Renal pelvis (tissue), 12 donors: ENCODE measurements at places on chromosomes 5 and 9. TPM values are rescaled to one million over a fixed set of nuclear protein-coding genes. Genes with fewer than 3 reads are reported as not detected.

GRCh38 chr5:151534350-151534749 is 56.8 kb downstream of the FAT2 start:
- DNase-seq: no peak

DNA sequence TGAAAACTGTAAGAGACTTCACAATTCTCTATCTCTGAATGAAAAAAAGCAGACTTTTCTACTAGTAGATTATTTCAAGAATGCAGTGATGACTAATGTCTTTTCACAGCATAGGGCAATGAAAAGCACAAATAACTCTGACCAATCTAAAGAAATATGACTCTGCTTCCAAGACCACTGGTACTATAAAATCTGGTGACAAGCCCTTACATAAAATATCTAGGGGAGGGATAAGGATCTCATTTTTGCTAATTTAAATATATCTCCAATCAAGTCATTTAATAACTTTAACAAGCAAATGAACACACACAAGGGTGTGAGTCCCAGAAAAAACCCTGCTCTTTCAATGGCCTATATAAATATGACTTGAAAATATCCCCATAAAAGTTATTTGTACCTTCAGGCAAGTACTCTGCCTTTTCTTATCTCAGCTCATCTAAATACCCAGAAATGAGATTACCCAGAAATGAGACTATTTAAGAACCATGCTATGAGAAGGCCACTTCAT is 105.2 kb downstream of the GNAQ start:
- peak; percentile 5 for DNase-seq

Gene TMC1
- 1.2 TPM for polyA plus RNA-seq

Gene MSMP
- not detected for polyA plus RNA-seq

GRCh38 chr5:115309751-115310370 is 13.4 kb upstream of the CCDC112 start:
- DNase-seq: peak; percentile 34

- no peak for DNase-seq
Measured at GRCh38 chr9:107226421-107226820, 56.7 kb upstream of the RAD23B start.

Gene PCDHA9
- polyA plus RNA-seq: 0.06 TPM

DNA sequence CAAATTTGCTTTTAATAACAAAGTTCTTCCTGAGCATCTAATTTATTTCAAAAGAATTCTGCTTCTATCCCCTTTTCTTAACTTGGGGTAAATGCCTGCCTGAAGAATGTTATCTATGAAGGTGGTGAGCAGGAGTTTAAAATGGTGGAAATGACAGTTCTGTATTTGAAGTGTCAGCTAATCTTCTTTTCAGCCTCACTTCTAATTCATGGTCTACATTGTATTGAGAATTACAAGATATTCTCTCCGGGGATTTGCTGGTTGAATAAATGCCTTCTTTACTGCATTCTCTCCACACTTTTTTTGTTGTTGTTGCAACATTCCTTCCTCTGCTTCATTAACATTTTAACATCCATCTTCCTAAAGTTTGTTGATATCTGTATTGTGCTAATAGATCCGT is 143.1 kb upstream of the GRIN3A start:
- DNase-seq: no peak

DNA sequence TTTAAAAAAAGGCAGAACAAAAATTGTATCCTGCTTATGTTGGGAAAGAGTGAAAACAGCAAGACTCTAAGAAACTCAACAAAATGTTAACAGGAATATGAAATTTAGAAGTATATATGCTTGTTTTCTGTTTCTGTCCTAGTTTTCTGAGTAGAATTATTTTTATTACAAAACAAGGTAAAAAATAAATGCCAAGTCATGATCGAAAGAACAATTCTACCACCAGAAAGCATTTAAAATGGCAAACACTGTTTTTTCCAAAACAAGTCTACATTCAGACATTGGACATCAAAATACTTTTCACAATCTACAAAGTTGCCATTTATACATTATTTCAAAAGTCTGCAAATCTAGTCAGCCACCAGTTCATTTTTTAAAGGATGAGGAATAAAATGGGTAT is 102.6 kb downstream of the TLE1 start:
- no peak for DNase-seq

DNA sequence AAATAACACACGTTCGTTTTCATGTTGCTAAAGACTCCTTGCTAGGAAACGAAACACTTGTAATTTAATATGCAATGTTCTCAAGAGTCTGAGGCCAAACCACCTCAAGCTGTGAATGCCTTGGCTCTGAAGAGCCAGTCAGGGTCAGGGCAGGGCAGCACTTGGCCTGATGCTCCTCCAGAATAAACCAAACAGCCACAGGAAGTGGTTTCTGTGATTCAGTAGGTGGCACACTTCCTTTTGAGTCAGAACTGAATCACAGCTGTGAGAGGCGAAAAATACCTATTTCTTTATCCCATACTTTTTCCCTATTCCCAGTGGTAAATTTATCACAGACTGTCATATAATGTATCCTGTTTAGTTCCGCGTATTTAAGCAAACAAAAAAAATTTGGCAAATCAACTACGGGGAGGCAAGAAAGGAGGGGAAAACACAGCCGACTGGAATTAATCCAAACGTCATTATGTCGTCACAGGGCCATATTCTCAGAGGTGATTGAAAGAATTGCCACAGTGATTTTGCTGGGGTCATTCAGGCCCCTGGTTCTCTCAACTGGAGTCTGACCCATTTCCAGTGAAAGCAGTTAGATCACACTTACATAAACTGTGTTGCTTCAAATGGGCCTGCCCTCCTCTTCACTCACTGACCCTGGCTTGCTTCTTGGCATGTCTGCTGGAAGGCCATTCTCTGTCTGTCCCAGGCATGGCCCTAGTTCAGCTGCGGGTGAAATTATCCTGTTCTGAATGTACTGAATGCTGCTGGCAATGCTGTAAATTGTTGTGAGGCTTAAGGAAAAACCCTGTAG is 71.2 kb downstream of the ARRDC3 start:
- DNase-seq: peak; percentile 41

DNA sequence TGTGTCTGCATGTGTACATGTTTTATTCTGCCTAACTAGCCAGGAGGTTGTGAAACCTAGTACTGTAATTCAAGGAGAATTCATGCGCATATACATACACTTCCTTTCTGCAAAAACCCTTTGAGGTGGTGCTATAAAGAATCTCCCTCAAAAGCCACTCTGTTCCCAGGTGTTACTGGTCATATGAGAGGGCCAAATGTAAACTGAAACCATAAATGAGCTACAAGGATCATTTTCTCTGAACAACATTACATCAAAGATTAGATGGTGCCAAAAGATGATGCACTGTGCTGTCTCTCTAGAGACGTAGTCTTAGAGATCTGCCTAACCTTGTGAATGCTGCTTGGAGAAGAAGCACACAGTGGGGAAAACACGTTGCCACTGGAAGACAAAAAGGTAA is 15.7 kb downstream of the NREP start:
- DNase-seq: no peak

DNA sequence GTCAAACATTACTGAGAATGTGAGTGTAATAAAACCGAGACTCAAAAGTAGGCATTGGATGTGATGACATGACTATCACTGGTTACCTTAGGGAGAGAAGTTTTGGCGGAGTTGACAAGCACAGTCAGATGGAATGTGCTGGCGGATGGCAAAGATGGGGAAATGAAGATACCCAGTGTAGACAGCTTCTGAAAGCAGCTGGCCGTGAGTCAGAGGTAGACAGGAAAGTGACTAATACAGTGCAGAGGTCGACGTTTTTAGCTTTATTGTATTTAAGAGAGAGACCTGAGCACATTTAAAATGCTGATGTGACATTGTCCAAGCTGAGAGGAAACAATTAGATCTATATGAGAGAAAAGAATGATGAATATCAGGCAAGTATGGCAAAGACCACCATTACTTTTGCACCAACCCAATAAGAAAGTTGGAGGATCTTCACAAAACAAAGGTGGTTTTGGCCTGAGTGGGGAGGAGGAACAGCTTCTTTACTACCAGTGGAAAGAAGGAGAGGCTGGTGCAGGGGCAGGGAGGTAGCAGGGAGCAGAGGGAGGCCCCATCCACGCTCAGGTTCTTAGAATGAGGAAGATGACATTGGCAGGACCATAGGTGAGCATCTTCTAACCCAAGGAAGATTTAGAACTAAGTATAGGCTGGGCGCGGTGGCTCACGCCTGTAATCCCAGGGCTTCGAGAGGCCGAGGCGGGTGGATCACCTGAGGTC is 36.7 kb upstream of the KCNIP1 start:
- DNase-seq: no peak

DNA sequence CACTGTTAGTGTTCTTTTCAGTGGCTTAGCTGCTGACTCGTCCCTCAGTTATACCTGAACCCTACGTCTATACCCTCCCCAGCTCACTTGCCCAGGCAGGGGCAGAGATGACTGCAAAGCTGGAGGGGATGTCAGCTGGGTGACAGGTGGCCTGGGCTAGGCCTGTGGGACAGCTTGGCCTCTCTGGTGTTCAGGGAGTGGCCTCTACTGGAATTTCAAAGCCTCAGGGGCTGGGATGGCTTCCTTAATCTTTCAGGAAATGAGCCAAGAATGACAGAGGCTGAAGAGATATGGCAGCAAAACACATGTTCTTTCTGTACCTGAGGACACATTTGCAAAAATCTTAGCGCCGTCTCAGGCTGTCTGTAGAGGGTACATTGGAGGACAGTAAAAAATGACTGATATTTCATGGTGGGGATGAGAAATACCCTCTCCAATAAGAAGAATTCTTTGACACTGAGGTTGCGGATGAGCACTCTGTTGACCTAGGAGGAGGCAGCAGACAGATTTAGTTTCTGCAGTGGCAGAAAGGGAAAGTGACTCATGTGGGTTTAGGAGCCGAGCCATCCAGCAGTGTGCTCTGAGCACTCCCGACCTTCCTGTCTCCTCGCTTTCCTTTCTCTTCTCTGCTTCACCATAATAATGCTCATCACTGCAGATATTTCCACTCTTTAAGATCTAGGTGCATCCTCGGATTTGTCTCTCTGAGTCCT is 54.4 kb downstream of the ENTREP1 start:
- no peak for DNase-seq

- DNase-seq: no peak
Measured at GRCh38 chr5:137195483-137195882, 303.6 kb downstream of the SPOCK1 start.

DNA sequence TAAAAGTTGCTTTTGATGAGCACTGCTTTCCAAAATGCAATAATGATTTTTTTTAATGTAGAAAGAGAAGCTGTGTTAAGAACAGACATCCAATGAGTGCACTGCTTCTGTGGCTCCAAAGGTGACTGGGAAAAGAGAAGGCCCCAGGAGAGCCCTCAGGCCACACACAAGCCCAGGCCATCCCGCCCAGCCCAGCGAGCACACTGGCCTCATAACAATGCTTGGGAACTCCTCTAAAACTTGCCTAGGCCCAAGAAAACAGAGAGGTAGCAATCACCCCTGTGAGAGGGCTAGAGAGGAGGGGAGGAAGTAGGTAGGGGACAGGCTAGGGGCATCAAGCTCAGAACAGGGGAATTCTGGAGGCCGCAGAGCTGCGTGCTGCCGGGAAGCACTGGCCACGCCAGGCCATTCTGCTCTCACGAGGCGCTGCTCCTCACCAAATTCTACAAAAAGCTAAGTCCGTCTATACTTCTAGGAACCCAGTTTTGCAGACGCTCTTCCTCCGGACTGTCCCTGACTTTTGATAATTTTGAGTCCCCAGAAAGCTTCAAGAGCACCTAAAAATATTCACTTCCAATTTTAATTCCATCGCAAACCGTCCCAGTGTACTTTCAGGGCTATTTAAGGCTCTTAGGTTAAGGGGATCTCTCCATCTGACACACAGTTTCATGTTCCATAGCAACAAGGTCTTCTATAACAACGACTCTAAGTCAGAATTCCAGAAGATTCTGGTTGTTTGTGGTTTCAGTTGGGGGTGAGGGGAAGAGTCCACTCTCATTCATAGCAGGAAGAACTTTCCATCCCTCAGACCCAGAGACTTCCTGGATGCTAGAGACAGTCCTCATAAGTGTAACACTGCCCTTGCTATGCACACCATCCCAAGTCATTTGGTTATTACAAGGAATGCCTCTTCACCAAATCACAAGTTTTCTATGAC is 51.0 kb downstream of the HABP4 start:
- no peak for DNase-seq

GRCh38 chr5:101278011-101278687 is 375.1 kb upstream of the ST8SIA4 start:
- DNase-seq: no peak

GRCh38 chr9:16652582-16652981 is 217.9 kb downstream of the BNC2 start:
- no peak for DNase-seq

GRCh38 chr5:39437467-39437866 is 12.7 kb upstream of the DAB2 start:
- DNase-seq: no peak

- DNase-seq: no peak
Measured at GRCh38 chr9:30851600-30851999, 1532.8 kb upstream of the ACO1 start.

GRCh38 chr9:132609829-132610228 is 27.4 kb downstream of the BARHL1 start:
- DNase-seq: no peak

GRCh38 chr9:88781628-88782391 is 209.5 kb upstream of the S1PR3 start:
- no peak for DNase-seq
